Activated T-helper 1 cell treated with anti-CD3 and anti-CD28 coated beads, Interleukin-2, amount 50 U/mL, for 16 hours (primary cell): ENCODE measurements at places on chromosomes 4 and X.

- no peak for DNase-seq
Measured at GRCh38 chr4:75675004-75675531, 1.9 kb upstream of the G3BP2 start.

DNA sequence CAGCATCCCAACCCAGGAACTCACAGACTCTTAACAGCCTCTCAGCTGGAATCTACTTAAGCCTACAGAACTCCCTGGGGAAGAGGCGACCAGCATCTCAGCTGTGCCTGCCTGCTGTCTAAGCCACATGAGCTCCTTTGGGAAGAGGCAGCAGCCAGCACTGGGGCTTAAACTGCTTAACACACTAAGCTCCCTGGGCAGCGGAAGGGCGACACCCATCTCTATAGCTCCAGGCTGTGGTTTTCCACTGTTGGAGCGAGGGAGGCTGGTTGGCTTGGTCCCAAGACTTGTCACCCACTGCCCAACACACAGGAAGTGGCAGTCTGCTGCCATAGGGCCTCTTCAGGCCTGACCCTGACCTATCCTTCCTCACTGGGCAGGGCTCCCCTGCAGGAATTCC lies 1544.1 kb upstream of the ADGRL3 start:
- no peak for DNase-seq

- no peak for DNase-seq
Measured at GRCh38 chr4:6495736-6496135, 23.3 kb upstream of the PPP2R2C start.

DNA sequence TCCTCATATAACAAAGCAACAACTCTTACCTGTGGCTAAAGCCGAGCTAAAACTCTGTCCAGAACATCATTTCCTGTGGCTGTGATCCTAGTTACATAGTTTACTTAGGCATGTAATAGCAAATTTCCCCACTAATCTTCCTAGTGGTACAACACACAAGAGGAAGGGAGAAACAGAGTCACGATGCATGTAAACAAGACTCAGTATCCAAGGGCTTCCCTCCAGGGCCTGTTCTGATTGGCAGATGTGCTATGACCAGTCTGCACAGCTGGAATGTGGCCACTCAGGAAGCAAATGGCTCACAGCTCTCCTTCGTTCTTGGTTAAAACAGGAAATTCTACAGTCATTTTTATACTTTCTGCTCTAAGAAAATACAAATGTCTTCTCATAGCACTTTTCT lies 49.2 kb upstream of the PRSS48 start:
- DNase-seq = no peak

DNA sequence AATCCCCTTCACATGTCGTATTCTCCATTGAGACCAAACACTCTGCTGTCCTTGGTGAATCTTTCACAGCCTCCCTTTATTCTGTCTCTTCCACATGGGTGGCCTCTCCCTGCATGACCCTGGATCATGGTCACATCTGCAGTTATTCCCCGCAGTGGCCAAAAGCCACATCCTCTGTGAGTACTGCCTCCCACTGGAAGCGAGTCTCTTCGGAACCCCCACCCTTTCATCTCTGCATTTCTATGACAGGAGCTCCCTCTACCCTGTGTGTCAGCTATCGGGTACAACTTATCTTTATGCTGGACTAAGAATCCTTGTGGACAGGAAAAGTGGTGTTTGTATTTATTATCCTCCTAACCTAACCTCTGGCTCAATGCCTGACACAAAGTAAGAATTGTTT lies 48.6 kb upstream of the SHISA3 start:
- DNase-seq = no peak

- no peak for DNase-seq
Measured at GRCh38 chr4:6262847-6263487, 6.7 kb upstream of the WFS1 start.

GRCh38 chr4:88528861-88529260 lies 5.3 kb upstream of the PYURF start:
- no peak for DNase-seq

DNA sequence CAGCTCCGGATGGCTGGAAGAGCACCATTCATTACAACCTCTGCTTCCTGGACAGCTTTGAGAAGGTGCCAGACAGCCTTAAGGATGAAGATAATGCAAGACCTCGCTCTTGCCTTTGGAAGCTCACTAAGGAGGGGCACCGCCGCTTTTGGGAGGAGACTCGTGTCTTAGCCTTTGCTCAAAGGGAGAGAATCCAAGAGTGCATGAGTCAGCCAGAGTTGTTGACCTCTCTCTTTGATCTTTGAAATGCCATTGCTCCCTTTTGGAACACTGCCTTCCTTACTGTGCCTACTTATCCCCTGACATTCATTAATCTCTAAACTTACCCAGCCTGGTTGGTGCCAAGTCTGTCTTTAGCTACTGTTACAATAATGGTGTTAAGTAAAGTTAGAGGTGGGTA lies 1.2 kb downstream of the FOXR2 start:
- no peak for DNase-seq

DNA sequence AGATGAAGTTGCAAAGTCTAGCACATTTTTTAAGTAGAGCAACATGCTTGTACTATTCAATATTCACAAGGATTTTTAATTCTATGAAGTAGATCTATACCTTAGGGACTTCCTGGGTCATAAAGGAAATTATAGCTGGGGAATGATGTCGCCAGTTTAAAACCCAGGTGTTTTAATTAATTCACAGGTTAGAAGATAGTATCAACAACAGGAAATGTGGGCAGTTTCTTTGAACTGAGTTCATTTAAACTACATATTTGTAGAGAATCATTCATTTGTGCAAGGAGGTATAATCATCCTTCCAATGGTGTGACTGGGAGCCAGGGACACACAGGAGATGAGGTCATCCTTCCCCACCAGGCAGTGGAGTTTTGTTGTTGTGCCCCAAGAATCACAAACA lies 181.3 kb upstream of the KLF3 start:
- no peak for DNase-seq

DNA sequence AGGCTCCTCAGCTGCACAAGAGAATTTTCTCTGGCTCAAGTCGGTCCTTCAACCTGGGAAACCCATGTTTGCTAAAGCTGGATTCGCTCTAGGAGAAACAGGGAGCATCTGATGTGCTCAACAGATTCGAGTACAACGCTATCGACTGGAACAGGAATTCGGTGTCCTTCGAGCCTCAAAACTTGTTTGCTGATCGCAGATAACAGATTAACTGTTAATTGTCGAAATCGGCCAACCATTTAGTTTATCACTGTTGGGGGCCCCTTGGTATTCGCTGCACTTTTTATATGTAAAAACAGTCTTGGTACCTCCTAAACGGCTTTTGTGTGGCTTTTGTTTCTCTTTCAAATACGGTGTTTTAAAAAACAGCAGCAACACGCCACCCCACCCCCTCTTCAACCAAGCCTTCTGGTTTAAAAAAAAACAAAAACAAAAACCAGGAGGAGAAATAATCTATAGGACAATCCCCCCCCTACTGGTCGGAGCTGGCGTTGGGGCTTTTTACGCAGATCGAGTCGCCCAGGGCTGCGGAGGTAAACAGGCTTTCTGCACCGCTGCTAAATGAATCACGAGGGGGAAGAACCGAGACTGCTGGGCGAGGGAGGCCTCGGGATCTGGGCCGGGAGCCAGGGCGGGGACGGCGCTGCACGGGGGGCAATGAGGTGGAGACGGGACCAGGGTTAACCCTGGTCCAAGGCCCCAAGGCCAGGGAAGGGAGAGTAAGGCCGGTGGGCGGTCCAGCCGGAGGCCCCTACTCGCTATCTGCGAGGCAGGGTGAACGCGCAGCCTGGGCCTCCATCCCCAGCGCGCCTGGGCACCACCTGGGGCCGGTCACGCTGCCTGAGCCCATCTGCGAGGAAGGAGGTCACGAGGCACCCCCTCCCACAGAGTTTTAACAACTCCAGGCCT lies 71.7 kb upstream of the BCOR start:
- DNase-seq = no peak

- no peak for DNase-seq
Measured at GRCh38 chrX:99795495-99795894, 614.6 kb downstream of the PCDH19 start.

DNA sequence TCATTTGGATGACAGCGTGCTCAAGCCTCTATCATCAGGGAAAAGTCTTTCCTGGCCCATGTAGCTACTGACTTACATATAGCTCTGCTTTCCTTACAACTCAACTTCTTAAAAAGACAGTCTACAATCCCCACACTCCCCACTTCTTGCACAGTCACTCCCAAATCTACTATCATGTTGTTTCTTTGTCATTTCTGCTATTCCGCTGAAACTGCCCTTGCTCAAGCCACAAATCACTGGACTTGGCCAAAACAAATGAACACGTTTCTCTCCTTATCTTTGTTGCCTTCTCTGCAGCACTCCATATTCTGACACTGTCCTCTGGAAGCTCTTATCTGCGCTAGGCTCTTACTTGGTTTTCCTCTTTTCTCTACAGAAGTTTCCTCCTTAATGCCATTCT lies 28.2 kb downstream of the GPRIN3 start:
- DNase-seq = no peak

DNA sequence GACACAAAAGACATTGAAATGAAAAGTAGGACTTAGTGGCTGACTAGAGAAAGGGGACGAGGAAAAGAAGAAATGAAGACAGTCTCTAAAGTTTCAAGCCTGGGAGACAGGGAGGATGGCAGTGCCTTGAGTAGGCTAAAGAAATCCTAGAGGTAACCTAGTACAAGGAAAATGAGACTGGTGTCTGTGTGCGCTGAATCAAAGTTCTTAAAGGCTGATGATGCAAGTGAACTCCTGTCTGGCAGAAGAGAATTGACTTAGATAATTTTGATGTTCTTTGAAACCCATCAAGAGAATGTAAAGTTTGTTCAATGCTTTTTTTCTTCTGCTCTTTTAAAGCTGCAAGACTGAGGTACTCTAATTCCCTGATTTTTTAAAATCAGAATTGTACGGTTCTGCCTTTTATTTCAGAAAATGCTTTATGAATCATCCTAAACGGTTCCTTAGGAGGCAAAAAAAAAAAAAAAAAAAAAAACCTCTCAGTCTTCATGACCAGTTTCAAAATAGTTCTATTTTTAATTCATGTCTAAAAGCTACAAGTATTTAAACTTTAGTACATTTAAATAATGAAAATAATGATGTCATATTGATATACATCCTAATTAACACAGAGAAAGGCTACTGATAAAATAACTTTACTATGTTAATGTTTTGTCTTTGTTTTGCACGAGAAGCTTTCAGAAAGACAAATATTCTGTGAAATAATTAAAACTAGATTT lies 189.8 kb downstream of the PPP3CA start:
- no peak for DNase-seq

DNA sequence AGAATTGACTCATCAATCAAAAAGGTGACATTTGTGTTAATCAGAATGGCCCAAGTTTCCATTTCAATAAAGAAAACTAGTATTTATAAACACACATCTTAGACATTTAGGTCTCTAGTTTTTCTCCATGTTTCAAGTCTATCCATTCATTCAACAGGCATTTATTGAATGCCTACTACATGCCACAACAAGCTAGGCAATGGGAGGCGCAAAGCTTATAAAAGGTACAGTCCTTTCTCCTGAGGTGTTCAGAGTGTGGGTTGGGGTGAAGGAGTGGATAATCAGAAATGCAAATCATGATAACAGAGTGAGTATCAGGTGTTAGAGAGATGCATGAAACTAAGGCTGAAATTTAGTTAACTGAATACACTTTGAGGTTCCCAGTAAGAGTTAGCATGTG lies 78.0 kb downstream of the HCCS start:
- no peak for DNase-seq

DNA sequence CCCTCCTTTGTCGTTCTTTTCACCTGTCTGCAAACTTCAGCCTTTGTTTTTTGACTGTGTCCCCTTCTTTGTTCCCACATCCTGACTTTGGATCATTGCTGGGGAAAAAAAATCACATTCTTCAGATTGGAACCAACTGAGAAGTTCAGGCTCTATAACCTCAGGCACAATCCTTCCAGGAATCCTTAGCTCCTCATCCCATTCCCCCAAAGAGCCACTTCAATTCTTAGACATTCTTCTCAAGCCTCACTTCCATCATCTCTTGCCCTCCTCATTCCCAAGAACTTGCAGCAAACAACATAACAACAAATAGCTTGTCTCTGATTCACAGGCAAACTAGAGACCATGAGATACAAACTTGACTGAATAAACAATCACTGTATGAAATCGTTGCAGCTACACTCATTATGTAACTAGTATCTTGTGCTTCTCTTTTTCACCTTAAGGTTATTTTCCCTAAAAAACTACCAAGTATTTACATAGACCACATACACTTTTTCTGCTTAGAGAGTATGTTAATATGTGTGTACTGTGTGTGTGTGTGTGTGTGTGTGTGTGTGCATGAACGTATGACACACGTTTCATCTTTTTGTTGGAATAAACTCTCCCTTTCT lies 26.4 kb upstream of the PGM2 start:
- no peak for DNase-seq

GRCh38 chrX:150692831-150693724 lies at the start of gene MTMR1:
Gene MTMR1 (plus strand): TSS chrX:150693396. CDS start chrX:150693531, 135 bp downstream.
- peak; percentile 54 for DNase-seq

- DNase-seq = no peak
Measured at GRCh38 chr4:38562751-38563198, 101.2 kb upstream of the KLF3 start.

DNA sequence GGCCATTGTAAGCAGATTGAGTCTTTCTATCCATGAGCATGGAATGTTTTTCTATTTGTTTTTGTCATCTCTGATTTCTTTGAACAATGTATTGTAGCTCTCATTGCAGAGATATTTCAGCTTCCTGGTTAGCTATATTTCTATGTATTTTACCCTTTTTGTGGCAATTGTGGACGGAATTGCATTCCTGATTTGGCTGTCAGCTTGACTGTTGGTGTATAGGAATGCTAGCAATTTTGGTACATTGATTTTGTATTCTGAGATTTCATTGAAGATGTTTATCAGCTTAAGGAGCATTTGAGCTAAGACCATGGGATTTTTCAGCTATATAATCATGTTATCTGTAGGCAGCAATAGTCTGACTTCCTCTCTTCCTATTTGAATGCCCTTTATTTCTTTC lies 154.6 kb downstream of the GUCY2F start:
- DNase-seq = no peak

DNA sequence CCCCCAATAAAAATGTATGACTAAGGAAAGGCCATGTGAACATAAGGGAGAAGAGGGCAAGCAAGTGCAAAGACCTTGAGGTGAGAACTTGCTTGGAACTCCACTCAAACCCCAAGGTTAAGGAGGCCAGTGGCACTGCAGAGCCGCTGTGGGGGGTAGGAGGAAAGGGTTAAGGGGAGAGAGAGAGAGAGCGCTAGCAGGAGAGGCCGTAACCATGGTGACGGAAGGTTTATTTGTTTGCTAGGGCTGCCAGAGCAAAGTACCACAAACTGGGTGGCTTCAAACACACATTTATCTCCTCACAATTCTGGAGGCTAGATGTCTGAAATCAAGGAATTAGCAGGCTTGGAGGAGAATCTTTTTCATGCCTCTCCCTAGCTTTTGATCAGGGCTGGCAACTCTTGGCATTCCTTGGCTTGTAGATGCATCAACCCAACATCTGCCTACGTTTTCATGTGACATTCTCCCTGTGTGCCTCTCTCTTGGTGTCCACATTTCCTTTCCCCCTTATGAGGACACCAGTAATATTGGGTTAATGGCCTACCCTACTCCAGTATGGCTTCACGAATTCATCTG lies 35.2 kb downstream of the SMIM20 start:
- DNase-seq = no peak

- DNase-seq = no peak
Measured at GRCh38 chr4:121220698-121221097, 56.6 kb upstream of the TNIP3 start.
